ENCODE measurements at places on chromosomes 5 and 9. TPM values are rescaled to one million over a fixed set of nuclear protein-coding genes. Genes with fewer than 3 reads are reported as not detected.

The PCDHAC2 gene
- 3.7 TPM for total RNA-seq

The C9orf153 gene
- not detected for total RNA-seq

The BTNL8 gene
- total RNA-seq: not detected

The DAB2IP gene
- total RNA-seq: 103 TPM

The UGT3A1 gene
- not detected for total RNA-seq

The KCNIP1 gene
- total RNA-seq: not detected

The SPATA31A3 gene
- not detected for total RNA-seq

The ADAMTS6 gene
- total RNA-seq: 63.7 TPM

The FCHO2 gene
- total RNA-seq: 15.5 TPM

The F12 gene
- total RNA-seq: 4.0 TPM
